Stimulated activated CD4-positive, alpha-beta T cell treated with anti-CD3 and anti-CD28 coated beads, Interleukin-2, amount 100 ng/mL, for 48 hours (primary cell): ENCODE measurements at places on chromosomes 5 and 9.

DNA sequence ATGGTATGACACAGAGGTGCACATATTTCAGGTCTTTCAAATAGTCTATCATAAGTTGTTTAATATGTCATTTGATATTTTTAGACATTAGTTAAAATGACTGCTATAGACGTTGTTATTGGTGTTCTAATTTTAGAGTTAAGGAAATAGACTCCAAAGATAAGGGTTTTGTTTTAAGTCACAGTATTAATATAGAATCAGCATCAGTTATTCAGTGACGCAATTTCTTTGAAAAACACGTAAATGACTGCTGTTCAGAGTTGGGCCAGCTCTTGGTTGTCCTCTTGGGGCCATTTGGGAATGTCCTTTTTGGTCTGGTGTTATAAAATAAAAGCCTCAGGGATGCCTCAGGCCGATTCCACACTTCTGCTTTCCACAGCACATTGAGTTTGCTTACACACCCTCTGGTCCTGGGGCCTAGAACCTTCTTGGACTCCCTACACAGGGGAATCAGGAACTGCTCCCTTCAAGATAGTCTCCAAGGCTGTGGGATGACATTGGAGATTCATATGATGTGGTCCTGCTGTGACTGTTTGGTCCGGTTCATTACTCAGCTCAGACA is 14.3 kb downstream of the OTULIN start:
- DNase-seq = no peak

- peak; percentile 69 for DNase-seq
Observed at GRCh38 chr9:37528652-37529471, 43.1 kb downstream of the POLR1E start.

- no peak for DNase-seq
Observed at GRCh38 chr5:77312413-77312812, 101.9 kb downstream of the PDE8B start.

- DNase-seq = no peak
Observed at GRCh38 chr9:107929443-107929842, 439.9 kb upstream of the KLF4 start.
